ENCODE measurements at places on chromosomes 1 and 21.

DNA sequence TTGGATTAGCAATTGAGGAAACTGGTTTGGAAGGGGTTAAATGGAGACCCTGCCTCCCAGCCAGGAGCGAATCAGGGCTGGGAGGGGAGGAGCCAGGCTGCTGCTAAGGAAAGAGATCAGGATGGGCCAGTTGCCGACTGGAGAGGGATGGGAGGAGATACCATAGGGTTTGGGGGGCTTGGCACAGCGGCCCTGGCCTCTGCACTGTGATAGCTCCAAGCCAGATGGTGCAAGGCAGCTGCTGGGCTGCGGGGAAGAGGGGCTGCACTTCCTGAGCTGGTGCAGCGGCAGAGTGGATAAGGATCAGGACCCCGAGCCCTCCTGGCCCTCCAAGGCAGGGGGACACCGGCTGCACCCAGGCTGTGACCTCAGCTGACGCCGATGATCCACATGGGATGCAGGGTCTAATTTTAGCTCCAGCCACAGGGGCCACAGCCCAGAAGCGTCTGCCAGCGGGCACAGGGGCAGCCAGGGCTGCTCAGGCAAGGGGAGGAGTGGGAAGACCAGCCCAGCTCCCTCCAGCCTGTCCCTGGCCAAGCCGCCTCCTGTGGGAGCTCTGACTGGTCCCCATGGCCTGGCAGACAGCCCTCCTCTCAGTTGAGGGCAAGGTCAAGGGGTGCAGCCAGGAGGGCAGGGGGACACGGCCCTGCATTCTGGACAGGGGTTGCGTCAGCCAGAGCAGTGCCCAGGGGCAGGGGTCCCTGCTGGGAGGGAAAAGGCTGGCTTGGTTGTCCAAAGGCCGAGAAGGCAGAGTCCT lies at the start of gene EXTL1:
Gene EXTL1, plus strand, starts transcription at position 129 of the 757 bp plus-strand sequence. CDS start 872 bp downstream, outside the sequence.
- DNase-seq: no peak

DNA sequence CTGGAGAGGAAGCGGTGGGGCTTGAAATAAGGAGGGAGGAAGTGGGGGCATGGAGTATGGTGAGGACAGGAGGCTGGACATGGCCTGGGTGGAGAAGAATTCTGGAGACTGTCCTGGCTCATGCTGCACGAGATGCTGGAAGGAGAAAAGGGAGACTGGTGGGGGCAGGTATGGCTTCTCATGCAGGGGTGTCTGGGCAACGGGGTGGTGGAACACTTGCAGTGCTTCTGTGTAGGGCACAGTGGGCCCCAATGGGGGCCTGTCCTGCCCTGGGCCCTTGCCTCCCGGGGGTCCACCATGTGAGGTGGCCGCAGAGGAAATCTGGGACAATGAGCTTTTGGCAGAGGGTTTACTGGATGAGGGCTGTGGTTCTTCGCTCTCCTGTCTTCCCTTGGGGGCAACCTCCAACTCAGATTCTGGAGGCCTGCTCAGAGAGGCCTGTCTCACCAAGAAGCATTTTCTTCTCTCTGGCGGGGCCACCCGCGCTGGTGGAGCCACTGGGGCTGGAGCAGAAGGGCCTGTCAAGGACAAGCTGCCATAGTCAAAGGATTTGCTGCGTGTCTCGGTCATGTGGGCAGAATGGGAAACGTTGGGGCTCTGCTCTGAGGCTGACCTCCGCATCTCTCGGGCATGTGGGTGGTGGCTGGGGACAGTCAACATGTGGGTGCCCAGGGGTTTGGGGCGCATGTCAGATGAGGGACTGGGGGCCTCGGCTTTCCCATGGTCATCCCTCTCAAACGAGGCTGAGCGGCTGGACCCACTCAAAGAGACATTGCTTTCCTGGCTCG lies 96.9 kb upstream of the EDN2 start:
- no peak for DNase-seq

- no peak for DNase-seq
Observed at GRCh38 chr21:37380349-37381323, 14.1 kb downstream of the DYRK1A start.

GRCh38 chr1:212413902-212414327 lies 771 bp downstream of the PACC1 start:
- DNase-seq: no peak

- no peak for DNase-seq
Observed at GRCh38 chr1:186681121-186681520, 898 bp upstream of the PTGS2 start.

DNA sequence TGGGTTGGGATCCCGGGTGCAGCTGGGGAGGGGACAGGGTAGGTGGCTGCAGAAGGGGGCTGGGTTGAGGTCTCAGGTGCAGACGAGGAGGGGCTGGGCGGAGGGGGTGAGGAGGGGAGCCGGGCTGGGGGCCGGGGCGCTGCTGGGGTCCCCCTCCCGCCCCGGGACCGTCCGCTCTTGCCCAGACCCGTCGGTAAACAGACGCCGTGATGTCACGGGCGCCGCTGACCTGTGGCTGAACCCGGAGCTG lies 22.3 kb downstream of the DHRS3 start:
- no peak for DNase-seq

DNA sequence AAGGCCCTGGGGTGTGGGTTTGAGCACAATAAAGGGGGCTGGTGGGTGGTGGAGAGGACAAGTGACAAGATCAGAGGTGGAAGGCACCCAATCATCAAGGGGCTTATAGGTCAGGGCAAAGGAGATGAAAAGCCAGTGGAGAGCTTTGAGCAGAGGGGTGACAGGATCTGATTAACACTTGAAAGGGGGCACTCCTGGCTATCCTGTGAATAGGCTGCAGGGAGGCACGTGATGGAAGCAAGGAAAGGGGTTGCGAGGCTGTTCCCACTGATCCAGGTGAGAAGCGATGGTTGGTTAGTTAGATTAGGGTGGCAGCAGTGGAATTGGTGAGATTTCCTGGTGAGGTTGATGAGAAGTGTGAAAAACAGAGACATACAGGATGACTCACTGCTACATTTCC lies 80.6 kb downstream of the WLS start:
- no peak for DNase-seq

- no peak for DNase-seq
Observed at GRCh38 chr1:22154626-22155025, 11.7 kb upstream of the WNT4 start.

DNA sequence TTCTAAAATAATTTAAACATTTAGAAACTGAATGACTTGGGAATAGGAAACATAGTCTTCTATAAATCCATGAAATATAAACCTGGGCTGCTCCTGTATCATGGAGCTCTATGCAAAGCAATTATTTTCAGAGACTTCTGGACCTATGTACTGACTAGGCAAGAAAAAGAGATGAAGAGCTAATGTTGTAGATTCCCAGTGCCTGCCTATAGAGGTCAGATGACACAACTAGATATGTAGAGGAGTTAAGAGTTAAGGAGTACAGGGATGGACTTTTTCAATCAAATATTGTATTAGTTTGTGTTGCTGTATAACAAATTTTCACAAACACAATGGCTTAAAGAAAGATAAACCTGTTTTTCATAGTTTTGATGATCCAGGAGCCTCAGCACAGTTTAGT lies 1434.5 kb downstream of the KCNT2 start:
- no peak for DNase-seq

DNA sequence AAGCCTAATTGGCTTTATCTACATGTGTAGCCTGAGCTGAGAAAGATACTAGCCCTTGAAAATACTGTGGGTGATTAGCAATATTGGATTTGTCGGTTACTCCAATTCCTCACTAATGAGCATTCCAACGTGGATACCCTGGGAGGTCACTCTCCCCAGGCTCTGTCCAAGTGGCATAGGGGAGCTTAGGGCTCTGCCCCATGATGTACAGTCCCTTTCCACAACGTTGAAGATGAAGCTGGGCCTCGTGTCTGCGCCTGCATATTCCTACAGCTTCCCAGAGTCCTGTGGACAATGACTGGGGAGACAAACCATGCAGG lies 2.6 kb downstream of the RCC1 start:
- DNase-seq: no peak

Measured in GDM1 (cell line).